NCI-H1436 (cell line): ENCODE measurements at places on chromosomes 5 and 9.

- no peak for DNase-seq
These were observed 11.0 kb downstream of the FREM1 start for GRCh38 chr9:14899042-14899814.

- no peak for DNase-seq
These were observed 258.2 kb upstream of the PIK3R1 start for GRCh38 chr5:67957374-67957773.

GRCh38 chr5:108588323-108588722 is 159.4 kb upstream of the FER start:
- no peak for DNase-seq

GRCh38 chr5:30156156-30156555 is 1037.3 kb upstream of the CDH6 start:
- DNase-seq = no peak

- DNase-seq = no peak
These were observed 10.3 kb upstream of the GPSM1 start for GRCh38 chr9:136316896-136317676.

DNA sequence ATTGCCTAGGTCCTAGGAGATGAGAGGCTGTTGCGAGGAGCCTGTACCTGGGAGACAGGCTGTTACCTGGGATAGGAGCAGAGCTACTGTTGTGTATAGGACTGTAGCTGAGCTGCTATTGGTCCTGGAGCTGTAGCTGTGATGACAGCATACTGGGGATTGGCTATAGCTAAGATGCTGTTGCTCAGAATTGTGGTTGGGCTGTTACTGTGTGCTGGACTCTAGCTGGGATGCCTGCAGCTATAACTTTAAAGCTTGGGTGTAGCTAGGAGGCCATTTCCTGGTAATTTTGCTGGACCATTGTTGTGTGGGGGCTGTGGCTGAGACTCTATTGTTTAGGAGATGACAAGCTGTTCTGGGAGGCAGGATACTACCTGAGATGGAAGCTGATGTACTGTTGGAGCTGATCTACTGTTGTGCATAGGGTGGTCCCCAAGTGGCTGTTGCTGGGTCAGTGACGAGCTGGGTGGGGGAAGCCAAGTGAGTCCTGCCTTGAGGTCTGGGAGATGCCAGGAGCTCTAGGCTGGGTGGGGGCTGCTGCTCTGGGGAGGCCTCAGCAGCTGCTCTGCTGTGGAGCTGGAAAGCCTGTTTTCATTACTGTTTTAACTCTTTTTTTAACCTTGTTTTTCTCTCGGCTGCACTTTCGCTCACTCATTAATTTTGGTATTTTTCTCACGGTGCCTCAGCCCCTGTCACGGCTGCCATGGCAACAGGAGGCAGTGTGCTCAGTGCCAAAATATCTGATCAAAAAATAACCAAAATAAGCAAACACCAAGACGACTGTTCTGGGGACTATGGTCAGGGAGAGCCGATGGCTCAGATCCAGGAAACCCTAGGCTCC is 3.0 kb upstream of the PCDH1 start:
- no peak for DNase-seq

DNA sequence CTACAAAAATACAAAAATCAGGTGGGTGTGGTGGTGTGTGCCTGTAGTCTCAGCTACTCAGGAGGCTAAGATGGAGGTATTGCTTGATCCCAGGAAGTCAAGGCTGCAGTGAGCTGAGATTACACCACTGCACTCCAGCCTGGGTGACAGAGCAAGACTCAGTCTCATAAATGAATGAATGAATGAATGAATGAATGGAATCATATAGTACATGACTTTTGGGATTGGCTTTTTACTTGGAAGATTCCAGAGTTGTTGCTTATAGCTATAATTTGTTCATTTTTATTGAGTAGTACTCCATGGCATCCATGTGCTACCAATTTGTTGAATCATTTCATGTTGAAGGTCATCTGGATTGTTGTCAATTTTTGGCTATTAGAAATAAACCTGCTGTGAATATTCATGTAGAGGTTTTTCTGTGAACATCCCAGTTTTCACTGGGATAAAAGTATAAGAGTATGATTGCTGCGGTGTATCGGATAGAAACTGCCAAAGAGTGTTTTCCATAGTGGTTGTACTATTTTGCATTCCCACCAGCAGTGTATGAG is 19.9 kb downstream of the ERBIN start:
- no peak for DNase-seq

GRCh38 chr9:89619019-89619418 is 14.2 kb downstream of the GADD45G start:
- no peak for DNase-seq

GRCh38 chr5:83937837-83938236 is 217.2 kb upstream of the HAPLN1 start:
- no peak for DNase-seq

DNA sequence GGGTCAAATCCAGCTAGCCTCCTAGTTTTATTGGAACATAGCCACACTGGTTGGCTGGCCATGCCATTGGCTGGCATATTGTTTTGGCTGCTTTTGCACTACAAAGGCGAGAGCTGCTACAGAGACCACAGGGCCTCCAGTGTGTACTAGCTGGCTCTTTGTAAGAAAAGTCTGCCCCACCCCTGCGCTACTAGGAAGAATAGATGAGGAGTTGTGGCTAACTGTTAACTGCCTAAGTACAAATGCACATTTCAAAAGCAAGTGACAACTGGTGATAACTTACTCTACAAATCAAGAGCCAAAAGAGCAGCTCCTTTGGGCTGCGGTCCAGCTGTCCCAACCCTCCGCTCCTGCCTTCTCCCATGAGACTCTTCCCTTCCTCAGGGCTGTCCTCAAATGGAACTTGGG is 63.9 kb downstream of the SERINC5 start:
- DNase-seq = no peak

- DNase-seq = no peak
These were observed 212.4 kb downstream of the RFK start for GRCh38 chr9:76181781-76182180.

DNA sequence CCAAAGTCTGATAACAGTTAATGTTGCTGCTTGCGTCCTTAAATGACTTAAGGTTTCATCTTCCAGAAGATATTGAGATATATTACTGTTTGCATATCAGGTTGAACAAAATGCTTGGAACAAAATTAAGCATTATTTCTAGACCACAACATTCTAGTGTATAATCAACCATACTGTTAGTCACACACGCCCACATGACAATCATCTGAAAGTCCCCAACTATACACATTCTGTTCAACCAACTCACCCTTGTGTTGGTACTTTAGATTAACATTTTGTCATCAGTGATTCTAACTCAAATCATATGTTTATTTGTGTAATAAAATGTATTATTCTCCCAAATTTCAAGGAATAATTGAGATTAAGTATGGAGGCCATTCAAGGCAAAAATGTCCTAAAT is 47.3 kb downstream of the LURAP1L start:
- no peak for DNase-seq

DNA sequence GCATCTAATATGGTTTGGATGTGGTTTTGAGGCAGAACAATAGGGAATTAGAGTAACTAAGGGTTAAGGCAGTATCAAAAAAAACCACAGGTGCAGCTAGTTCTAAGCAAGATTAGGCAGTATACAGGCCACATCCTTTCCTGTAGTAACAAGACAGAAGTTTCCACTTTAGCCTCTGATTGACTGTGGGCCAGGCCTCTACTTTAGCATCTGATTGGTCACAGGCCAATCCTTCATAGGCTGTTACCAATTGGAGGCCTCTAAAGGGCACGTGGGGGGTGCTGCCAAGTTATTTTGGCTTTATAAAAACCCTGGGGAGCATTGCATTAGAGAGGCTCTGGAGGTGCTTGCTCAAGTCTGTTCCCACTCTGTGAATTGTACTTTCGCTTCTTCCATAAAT is 144.1 kb upstream of the ST8SIA4 start:
- DNase-seq = no peak

- no peak for DNase-seq
These were observed 56.2 kb downstream of the TMOD1 start for GRCh38 chr9:97557606-97558095.

DNA sequence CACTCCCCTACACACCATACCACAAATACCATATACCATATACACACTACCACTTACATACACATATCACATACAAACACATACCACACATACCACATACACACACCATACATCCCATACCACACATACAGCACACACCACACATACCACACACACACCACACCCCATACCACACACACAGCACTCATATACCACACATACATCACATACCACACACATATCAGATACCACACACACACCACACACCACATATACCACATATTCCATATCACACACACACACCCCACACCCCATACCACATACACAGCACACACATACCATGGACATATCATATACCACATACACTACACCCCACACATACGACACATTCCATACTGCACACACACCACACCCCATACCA is 276.6 kb downstream of the GADD45G start:
- no peak for DNase-seq

DNA sequence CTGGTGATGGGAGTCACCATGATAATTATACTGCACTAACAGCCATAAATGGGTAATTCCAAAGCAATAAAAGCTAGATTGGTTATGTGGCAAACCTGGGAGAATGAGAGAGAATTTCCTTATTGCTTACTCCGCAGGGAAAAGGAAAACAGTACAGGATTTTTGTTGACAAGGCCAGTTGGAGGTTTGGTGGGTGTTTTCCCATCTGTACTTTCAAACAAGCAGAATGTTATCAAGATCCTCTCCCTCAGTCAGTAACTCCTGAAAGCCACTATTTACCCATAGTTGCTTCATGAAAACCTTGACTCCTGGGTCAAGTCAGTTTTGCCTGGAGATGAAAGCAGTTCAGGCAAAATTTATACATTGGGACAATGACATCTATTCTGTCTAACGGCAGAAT is 26.4 kb downstream of the IL9 start:
- DNase-seq = no peak

- no peak for DNase-seq
These were observed 156.6 kb downstream of the TMEM38B start for GRCh38 chr9:105850852-105851500.

DNA sequence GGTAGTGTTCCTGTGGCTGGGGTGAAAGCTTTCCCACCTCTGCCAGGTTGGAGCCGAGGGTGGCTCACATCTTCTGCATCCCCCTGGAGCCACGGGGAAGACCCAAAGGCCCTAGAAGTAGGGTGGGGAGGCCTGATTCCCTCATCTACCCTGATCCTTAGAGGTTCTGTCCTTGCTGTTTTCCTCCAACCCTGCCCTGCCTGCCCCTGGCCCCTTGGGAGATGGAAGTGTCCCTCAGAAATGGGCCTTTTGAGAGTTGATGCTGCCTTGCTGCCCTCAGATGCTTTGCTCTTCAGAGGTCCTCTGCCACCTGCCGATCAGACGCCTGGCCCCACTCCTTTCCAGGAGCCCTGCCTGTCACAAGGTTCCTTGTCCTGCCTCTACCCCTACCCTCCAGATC is 6.3 kb downstream of the CCL19 start:
- DNase-seq = no peak

GRCh38 chr9:82466616-82467260 is 478.2 kb downstream of the SPATA31D1 start:
- DNase-seq = no peak

- DNase-seq = no peak
These were observed 816.0 kb upstream of the CDH9 start for GRCh38 chr5:27854243-27854852.

GRCh38 chr5:141517312-141517711 is 28.4 kb downstream of the PCDHGC5 start:
- no peak for DNase-seq

- no peak for DNase-seq
These were observed 40.4 kb upstream of the IPPK start for GRCh38 chr9:92710368-92710767.

DNA sequence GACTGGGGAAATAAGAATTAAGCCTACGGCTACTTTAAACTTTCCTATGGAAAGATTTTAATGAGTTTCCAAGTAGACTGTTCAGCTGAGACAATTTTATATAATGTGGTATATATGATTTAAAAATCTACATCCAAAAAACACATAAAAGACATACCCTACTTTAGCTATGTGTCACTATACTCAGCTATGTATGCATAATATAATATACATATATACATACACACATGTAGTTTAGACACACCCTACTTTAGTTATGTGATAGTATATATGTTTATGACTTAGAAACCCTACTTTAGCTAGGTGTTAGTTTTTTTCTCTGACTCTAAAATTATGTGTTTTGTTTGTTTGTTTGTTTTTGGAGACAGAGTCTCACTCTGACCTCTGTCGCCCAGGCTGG is 100.5 kb upstream of the DAB2 start:
- DNase-seq = no peak

- no peak for DNase-seq
These were observed 17.3 kb downstream of the QSOX2 start for GRCh38 chr9:136228107-136228875.

DNA sequence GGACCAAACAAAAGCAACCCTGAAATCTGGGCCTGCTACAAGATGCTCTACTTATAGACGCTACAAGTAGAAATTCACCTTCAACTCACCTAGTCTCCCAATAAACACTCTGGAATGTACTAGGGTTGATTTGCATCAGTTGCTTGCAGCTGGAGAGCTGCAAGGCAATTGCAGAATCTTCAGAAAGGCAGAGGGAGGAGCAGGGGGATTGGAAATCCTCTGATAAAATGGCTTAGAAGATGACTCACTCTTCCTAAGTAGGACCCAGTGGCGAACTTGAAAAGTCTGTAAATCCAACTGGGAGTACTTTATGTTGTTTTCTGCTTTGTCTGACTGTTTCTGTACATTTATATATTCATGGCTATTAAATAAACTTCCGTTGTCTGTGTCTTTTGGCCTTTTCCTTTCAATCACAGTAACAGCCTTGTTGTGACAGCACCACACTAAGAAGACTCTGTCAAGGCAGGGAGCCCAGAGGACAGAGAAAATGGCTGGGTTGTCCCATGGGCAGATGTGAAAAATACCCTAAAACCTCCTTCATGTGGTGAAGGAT is 14.7 kb upstream of the MLLT3 start:
- DNase-seq = no peak

GRCh38 chr5:81906086-81906485 is 65.7 kb upstream of the ATG10 start:
- no peak for DNase-seq

GRCh38 chr9:115845648-115846312 is 307.8 kb upstream of the PAPPA start:
- DNase-seq = no peak

DNA sequence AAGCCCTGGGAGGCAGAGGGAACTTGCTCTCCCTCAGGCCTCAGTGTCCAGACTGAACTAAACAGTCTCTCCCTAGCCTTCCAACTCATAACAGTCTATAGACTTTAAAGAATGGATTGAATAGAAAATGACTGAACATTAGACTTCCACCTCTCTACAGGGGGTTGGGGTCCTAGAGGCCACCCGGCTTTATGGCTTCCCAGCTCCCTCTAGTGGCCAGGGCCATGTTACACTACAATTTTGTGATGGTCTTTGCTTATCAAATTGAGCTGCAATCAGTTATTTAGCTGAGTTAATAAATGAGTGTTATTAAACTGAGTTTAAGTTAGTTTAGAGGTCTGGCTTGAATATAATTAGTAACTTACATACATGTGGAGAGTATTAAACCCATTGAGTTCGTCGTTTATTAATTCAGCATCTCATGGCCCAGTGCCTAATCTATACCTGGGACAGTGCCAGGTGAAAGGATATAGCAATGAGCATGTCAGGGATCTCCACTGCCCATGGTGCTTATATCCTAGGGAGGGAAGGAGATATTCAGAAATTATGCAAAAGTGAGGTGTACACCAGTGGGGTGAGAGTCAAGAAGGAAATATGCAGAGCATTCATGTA is 105.2 kb downstream of the SH3TC2 start:
- no peak for DNase-seq

GRCh38 chr5:176848651-176849050 is 38.3 kb downstream of the UNC5A start:
- no peak for DNase-seq
